ENCODE measurements at places on chromosomes 6 and 20. TPM values are rescaled to one million over a fixed set of nuclear protein-coding genes. Genes with fewer than 3 reads are reported as not detected.
A peak's percentile ranks its signal among the peaks of the same experiment; 100 is the strongest.

DNA sequence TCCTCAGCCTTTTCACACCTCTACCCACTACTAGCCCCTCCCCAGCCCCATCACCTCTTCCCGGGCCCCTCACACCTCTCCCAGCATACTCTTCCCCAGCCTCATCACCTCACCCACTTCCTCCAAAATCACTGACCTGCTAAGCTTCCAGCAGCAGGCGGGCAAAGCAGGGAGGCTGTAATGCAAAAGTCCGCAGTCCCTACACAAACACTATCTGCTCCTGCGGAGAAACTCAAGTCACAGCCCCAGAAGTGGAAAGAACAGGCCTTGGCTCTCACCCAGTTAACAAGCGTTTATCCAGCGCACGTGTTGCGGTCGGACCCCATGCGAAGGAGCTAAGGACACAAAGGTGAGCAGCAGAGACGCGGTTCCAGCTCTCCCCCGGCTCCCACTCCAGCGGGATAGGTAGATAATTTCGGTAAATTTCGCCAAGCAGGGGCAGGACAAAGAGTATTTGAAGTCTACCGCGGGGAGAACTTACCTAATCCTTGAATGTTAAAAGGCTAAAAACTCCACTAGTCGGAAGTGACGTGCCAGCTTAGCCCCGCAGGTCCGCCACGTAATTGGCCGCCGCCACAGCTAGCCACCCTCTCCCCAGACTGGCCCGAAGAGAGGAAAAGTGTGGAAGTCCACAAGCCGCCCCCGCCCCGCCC lies 728 bp upstream of the TRIM39 start:
- DNase-seq, result peak; percentile 89

- no peak for DNase-seq
These were observed 11.6 kb upstream of the KCNG1 start for GRCh38 chr20:51034476-51034875.

GRCh38 chr20:44089987-44090674 lies 96.9 kb downstream of the JPH2 start:
- DNase-seq, result peak; percentile 25

- DNase-seq, result no peak
These were observed 389.4 kb downstream of the RNGTT start for GRCh38 chr6:88574031-88574430.

DNA sequence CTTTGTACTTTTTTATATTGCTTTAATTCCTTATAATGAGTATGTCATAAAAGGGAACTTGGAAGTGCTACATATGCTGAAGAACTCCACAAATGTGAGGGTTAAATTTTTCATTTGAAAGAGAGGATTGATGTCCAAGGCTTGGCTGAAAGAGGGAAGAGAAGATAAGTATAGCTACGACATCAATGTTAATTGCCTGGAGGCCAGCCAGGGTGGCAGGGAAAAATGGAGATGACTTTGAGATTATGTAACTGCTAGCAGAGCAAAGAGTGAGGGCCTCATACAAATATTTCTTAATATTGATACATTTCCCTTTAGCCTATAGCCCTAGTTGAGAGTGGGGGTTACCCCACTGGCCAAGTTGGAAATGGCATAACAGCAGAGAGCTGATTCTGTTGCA lies 24.8 kb upstream of the RIMS4 start:
- no peak for DNase-seq

DNA sequence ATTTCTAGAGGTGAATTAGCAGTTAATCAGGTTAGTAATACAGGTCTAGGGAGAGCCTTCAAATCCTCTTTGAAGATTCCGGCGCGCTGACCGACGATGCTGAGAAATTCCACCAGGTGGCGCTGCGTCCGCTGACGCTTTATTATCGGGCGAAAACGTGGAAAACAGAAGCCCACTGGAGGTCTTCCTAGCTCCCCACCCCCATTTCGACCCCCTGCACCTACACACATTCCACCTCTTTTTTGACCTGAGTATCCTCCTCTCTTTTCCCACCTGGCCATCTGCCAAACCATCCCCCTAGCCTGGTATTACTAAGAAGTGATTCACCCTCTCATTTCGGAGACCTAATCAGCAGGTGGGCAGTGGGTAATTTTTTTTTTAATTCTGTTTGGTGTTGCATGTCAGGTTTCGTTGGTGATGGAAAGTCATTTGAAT lies 65.4 kb upstream of the RIN2 start:
- DNase-seq, result peak; percentile 37

DNA sequence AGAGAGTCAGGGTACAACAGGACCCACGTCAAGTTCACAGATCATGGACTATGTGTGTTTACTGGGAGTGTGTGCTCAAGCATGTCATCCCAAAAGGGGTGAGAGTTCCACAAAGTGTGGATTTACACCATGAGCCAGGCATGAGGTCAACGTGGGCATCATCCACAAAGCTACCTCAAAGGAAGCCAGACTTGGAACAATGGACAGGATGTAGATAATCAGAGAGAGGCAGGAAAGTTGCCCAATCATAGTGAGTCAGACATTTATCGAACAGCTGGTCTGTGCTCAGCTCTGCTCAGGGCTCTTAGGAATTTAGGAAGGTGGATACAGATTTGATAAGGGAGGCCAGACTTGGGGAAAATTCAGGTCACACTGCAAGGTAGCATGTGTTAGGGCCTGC lies 317.2 kb upstream of the CDYL start:
- DNase-seq, result peak; percentile 35

- no peak for DNase-seq
These were observed 236.9 kb downstream of the BCAS1 start for GRCh38 chr20:53833333-53834061.

GRCh38 chr6:39808964-39809363 lies 16.8 kb downstream of the DAAM2 start:
- no peak for DNase-seq

- peak; percentile 31 for DNase-seq
These were observed 31.3 kb downstream of the KCNK15 start for GRCh38 chr20:44776980-44777379.

- no peak for DNase-seq
These were observed 49.0 kb upstream of the ASF1A start for GRCh38 chr6:118844915-118845314.

- DNase-seq, result no peak
These were observed 617.2 kb downstream of the PTPRT start for GRCh38 chr20:42572320-42573016.

CFAP206 gene
- not detected for total RNA-seq

RAD21L1 gene
- not detected for total RNA-seq

PLTP gene
- 7.0 TPM for total RNA-seq

CST7 gene
- total RNA-seq, result not detected

BTBD3 gene
- 32.2 TPM for total RNA-seq

LY6G5B gene
- total RNA-seq, result 0.73 TPM

GABRR1 gene
- not detected for total RNA-seq

PERP gene
- 26.0 TPM for total RNA-seq
